ENCODE measurements at places on chromosomes 7 and 10.

DNA sequence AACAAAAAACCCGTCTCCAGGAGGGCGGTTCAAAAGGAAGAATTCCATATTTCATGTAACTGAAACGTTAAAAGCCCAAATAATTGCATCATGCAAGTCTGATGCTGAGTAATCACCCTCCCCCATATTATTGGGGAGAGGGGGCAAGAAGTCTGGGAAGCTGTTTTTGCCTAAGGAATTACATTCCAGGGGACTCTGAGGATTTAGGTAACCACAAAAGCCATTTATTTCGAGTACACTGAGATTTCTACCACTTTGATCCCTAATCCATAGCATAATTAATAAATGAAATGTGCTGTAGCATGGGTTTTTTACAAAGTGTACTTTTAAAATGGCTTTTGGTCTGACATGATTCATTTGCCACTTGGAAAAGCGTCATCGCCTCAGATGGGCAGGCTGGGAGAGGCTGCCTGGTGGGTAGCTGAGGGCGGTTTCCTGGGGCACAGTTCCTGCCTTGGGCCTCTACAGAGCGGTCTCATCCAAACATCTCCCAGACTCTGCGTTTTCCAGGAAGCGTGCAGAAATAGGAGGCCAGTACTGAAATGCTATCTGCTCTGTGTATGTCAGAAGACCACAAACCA, 106.5 kb downstream of the TCF7L2 start:
- DNase-seq: no peak

DNA sequence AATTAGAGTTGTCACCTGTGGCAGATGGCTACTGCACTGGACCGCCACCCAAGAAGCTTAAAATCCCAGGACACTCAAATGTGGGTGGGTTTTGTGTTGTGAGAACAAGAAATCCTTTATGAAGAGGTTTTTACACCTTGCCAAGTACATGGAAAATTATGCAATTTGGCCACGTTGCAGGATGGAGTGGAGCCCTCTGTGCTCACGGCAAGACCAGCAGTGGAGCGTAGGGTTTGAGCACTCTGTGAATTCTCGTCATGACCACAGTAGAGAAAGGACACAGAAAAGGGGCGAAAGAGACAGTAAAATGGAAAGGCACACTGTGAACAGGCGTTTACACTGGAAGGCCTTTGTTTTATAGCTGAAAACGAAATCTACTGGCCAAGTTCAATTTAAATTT, 222.6 kb downstream of the ADARB2 start:
- no peak for DNase-seq

DNA sequence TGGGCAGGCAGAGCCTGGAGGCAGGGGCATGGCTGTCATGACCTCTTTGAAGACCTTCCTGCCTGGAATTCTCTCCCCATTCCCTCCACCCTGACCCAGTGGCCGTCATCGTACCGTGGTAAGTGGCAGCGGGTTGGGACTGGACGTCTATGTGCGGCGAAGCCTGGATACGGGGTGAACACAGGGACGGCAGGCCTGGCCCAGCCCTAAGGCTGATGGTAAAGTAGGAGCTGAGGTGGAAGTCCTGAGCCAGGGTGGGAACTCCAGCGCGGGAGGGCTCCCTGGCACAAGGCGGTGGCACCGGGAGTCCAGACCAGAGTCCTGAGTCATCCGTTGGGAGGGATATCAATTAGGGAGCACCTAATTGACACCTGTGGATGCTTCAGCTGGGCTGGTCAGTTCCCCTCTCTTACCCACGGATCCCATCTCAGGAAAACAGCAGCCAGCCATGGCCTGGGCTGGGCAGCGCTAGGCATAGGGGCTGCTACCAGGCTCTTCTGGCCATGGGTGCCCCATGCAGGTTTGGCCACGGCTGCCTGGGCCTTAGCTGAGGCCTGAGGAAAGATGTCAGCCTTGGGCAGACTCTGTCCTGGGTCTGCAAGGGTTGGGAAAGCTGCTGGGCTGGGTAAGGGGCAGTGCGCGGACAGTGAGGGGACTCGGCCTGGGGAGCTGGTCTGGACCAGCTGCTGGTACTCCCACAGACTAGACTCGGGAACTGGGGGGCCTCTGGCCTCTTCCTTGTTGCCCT, 3.3 kb downstream of the PPIF start:
- no peak for DNase-seq

- no peak for DNase-seq
Measured at GRCh38 chr10:101028446-101029337, 2.2 kb downstream of the PDZD7 start.

- no peak for DNase-seq
Measured at GRCh38 chr10:110852255-110852896, 19.4 kb upstream of the PDCD4 start.

DNA sequence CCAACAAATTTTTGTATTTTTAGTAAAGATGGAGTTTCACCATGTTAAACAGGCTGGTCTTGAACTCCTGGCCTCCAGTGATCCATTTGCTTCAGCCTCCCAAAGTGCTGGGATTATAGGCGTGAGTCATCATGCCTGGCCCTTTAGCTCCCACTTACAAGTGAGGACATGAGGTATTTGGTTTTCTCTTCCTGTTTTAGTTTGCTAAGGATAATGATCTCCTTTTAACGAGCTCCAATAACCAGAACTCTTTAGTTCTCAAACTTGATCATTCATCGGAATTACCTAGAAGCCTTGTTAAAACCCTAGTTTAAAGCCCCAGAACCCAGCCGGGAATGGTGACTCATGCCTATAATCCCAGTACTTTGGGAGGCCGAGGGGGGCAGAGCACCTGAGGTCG, 481.4 kb downstream of the TYW1 start:
- no peak for DNase-seq

- DNase-seq: peak; percentile 83
Measured at GRCh38 chr10:7687228-7687907, 15.7 kb upstream of the ITIH2 start.

GRCh38 chr10:122546242-122546641, 14.3 kb upstream of the DMBT1 start:
- DNase-seq: no peak

GRCh38 chr10:110042891-110043290, 35.1 kb downstream of the ADD3 start:
- DNase-seq: no peak

DNA sequence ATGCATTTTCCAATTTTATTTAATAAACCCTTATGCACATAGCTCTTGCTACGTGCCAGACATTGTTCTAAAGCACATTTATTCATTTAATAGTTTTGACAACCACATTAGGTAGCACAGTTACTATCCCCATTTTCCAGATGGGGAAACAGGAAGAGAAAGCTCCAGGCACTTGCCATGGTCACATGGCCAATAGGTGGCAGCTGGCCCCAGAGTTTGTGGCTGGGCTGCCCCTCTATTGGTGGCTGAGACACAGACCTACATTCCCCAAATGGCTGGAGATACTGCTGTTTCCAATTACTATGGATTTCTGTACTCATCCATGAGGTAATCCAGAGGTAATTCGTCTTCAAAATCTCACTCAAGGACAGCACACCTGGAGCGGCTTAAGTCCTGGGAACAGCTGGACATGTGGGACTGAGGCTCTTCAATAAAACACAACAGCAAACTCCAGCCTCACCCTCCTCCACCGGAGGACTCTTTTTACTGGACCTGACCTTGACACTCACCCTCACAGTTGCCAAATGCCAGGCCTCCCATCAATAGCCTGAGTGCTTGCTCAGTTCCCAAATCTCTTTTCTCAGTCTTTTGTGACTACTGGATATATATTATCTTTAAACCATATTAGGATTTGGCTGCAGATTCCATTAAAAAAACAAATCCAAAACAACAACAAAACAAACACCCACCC, 106.1 kb downstream of the CLEC2L start:
- no peak for DNase-seq

GRCh38 chr10:117001144-117001543, 3.8 kb downstream of the SHTN1 start:
- no peak for DNase-seq

DNA sequence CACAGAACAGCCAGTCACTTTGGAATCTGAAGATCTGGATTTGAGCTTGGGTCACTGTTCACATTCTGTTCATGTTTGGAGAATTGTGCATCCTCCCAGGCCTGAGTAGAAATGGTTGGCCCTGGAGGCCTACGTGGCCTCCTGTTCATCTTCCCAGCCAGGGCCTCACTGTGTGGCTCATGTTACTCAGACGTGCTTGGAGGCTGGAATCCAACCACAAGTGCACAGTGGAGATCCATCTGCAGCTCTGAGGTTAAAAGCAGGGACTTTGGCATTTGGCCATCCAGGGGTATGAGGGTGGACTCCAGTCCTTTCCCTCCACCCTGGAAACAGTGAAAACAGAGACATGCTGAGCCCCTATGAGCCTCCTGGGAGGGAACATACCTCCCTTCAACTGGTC, 709.0 kb upstream of the IGFBP3 start:
- DNase-seq: no peak

DNA sequence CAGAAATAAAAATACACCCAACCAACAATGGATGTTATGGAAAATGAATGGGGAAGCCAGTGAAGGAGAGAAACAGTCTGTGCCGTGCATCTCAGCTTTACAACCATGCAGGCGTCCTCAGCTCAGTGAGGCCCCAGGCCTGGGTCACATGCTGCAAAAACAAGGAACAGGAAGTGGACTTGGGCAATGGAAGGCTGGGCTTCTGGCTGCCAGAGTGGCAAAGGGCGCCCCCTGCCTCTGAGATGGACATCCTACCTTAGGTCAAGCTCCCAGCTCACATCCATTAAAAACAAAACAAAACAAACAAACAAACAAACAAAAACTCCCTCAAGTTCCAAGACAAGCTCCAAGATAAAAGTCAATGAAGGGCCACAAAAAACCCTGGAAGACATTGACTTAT, 54.7 kb upstream of the AFAP1L2 start:
- DNase-seq: peak; percentile 33

DNA sequence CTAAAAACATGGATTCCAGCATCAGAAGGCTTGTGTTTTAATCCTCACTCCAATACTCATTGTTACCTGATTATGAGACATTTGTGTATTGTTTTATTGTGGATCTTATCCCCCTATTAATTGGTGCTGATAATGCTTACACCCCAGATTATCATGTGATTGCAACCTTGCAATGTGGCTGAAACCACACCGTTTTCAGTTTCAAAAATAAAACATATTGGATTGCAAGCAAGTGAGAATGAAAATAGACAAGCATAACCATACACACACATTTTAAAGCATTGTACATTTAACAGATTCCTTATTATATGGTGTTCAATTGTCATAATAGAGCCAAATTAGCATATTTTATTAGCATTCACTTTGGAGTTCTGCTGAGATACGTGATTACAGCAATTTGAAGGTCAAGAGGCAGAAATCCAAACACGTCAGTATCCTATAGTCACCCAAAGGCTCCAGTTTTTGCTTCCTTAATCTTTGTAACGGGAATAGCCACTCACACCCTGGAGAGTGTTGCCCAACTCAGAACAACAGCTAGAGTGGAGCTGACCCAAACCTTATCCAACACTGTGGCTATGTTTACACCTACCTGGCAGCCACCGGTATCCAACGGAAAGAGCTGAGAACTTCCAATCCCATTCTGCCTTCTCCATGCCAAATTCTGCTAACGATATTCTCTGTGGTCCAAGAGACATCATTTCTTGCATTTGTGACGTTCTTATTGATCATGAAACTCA, 317.1 kb upstream of the KLF6 start:
- no peak for DNase-seq

DNA sequence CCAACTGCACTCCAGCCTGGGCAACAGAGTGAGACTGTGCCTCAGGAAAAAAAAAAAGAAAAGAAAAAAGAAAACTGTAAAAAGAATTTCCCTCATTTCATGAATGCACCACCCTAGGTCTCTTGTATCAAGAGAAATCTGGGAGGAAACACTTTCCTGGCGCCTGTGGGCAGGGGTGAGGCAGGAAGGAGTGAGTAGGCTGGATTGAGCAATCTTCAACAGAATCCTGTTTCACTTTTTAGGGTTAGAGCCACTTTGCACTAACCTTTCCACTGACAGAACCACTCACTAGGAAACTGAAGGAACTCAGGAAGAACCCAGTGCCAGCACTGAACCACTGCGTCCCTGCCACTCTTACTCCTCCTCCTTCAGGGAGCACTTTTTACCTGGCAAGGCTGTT, 282.1 kb downstream of the CCDC3 start:
- no peak for DNase-seq

- no peak for DNase-seq
Measured at GRCh38 chr10:44950326-44951225, 9.0 kb upstream of the RASSF4 start.

- DNase-seq: no peak
Measured at GRCh38 chr7:106462914-106463482, 178.2 kb upstream of the NAMPT start.

DNA sequence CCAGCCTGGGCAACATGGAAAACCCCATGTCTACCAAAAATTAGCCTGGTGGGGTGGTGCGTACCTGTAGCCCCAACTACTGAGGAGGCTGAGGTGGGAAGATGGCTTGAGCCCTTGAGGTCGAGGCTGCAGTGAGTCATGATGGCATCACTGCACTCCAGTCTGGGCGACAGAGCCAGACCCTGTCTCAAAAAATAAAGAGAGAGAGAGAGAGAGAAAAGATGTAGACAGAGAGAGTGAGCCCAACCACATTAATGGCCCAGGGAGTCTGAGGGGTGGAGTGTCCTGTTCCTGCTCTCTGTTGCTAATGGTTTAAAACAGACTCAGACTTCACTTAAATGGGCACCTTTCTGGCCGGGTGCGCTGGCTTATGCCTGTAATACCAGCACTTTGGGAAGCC, 455.7 kb upstream of the GALNT17 start:
- DNase-seq: no peak

DNA sequence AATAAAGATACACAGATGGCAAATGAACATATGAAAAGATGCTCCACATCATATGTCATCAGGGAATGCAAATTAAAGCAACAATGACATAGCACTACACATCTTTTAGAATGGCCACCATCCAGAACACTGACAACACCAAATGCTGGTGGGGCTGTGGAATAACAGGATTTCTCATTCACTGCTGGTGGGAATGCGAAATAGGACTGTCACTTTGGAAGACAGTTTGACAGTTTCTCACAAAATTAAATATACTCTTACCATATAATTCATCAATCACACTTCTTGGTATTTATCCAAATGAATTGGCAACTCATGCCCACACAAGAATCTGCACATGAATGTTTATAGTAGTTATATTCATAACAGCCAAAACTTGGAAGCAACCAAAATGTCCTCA, 68.2 kb downstream of the NPSR1 start:
- no peak for DNase-seq

- no peak for DNase-seq
Measured at GRCh38 chr7:45656431-45656830, 82.3 kb downstream of the ADCY1 start.

- DNase-seq: no peak
Measured at GRCh38 chr7:10211016-10211415, 762.7 kb upstream of the PHF14 start.

Data from iPS DF 19.7 (cell line).